ENCODE measurements at places on chromosomes 6 and 20.

GRCh38 chr6:9638861-9639260 lies 776.0 kb downstream of the TFAP2A start:
- no peak for DNase-seq

GRCh38 chr20:46006022-46006705 lies 2.5 kb upstream of the MMP9 start:
- DNase-seq: no peak

DNA sequence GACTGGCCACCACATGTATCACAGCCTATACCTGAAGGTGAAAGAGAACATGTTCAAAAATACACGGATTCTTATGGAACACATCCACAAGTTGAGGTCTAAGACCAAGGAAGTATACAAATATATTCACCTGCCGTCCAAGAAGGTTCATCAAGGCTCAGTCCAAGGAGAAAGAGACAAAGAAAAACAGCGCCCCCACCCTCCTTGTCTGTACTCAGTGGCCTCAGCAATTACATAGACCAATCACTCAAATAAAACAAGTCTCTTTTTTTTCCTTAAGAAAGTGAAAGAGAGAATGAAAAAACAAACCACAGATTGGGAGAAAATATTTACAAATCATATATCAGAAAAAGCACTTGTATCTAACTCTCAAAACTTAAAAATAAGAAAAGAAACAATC lies 19.5 kb downstream of the CPXM1 start:
- no peak for DNase-seq

DNA sequence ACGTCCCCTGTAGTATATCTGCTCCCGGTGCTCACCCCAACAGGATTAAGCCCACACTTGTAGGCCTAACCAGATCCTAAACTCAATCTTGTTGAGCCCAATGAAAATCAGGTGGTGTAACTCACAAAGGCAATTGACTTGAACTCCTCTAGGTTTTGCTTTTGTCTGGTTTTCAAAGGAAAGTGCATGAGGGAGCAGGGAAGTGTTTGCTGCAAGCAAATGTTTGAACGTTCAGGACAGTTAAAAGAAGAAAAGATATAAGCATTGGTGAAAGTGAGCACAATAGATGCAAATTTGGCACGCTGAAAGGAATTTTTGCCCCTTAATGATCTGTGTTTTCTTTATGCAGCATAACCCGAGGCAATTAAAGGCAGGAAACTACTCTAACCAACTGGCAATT lies 212.6 kb downstream of the PLCB1 start:
- DNase-seq: no peak

GRCh38 chr6:139392794-139393193 lies 18.3 kb upstream of the CITED2 start:
- DNase-seq: no peak

- no peak for DNase-seq
Observed at GRCh38 chr6:151948002-151948743, 140.7 kb downstream of the ESR1 start.

- no peak for DNase-seq
Observed at GRCh38 chr20:51596668-51597388, 54.3 kb upstream of the NFATC2 start.
